Colonic mucosa (tissue), 4 donors: ENCODE measurements at places on chromosomes 1 and 21. TPM values are rescaled to one million over a fixed set of nuclear protein-coding genes. Genes with fewer than 3 reads are reported as not detected.

GRCh38 chr1:39277879-39278278, 73.4 kb downstream of the MACF1 start:
- DNase-seq = no peak
- H3K4me3 ChIP-seq = no peak overlapping the region
- H3K4me1 ChIP-seq = no peaks in the 10 kb centered on the region
- H3K27ac ChIP-seq = no peak overlapping the region
- no peaks in the 10 kb centered on the region for H3K36me3 ChIP-seq

DNA sequence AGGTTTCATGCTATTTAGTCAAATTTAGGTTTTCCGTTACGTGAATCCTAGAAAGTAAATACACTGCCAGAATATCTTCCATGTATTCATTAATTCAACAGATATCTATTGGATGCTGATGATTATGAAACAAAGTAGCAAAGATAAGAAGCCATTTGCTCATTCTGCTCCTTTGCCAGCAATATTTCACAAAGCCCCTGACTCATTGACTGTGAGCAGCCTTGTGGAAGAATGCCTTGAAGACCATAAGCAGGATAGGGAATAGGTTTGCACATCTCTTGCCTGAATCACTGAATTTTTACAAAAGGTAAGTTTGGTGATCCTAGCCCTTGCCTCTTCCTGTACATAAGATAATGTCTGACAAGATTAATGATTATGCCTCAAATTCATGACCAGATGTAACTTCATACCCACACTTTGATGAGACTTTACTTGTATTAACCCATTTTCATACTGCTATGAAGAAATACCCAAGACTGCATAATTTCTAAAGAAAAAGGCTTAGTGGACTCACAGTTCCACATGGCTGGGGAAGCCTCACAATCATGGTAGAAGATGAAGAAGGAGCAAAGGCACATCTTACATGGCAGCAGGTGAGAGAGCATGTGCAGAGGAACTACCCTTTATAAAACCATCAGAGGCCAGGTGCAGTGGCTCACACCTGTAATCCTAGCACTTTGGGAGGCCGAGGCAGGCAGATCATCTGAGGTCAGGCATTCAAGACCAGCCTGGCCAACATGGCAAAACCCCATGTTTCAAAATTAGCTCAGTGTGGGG, 1.6 kb upstream of the PIGK start:
- H3K27me3 ChIP-seq = no peaks in the 10 kb centered on the region
- H3K36me3 ChIP-seq = no peaks in the 10 kb centered on the region
- H3K27ac ChIP-seq = no peak overlapping the region
- H3K4me1 ChIP-seq = peaks cover 7% of the 10 kb centered on the region

DNA sequence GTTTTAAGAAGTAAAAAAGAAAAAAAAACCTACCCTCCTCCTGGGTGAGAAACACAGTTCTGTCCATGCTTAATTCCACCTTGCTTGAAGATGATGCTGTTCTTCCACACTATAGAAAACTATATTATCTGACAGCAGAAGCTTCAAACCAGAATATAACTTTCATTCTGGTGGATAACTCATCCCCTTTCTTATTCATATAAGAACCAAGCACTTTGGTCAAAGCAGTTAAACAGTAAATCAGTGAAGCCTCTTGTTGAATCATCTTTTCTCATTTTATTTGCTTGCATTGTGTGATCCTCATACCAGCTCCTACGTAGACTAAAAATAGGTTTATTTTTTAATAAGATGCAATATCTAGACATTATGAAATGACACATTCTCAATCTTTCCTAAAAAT, 36.7 kb upstream of the PRDX6 start:
- no peaks in the 10 kb centered on the region for H3K27me3 ChIP-seq
- H3K4me1 ChIP-seq = no peaks in the 10 kb centered on the region
- no peak for DNase-seq

GRCh38 chr21:45972716-45973474, 8.7 kb upstream of the COL6A1 start:
- peaks cover 21% of the 10 kb centered on the region for H3K4me1 ChIP-seq
- H3K4me3 ChIP-seq = peak overlapping the region; percentile 17
- no peaks in the 10 kb centered on the region for H3K36me3 ChIP-seq
- peaks cover 32% of the 10 kb centered on the region for H3K27me3 ChIP-seq

DNA sequence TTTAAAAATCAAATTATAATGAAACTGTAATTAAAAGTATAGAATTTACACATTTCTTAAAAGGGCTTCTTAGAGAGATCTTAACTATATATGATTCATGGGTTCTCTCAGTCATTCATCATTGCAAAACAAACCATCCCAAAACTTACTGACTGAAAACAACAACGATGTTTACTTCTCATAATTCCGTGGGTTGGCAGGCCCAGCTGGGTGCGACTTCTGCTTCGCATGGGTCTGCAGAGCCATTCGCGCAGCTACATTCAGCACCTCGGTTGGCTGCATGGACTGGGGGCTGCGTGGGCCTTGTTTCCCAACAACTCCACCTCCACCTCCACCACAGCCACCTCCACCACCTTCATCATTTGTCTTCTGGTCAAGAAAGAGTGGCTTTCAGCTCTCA, 4.0 kb downstream of the SLAMF8 start:
- H3K27me3 ChIP-seq = no peaks in the 10 kb centered on the region
- DNase-seq = no peak
- H3K4me1 ChIP-seq = no peaks in the 10 kb centered on the region
- no peak overlapping the region for H3K27ac ChIP-seq

GRCh38 chr1:48568501-48568900, 96.5 kb upstream of the SPATA6 start:
- H3K36me3 ChIP-seq = no peaks in the 10 kb centered on the region
- H3K27ac ChIP-seq = no peak overlapping the region
- no peaks in the 10 kb centered on the region for H3K27me3 ChIP-seq

- H3K27me3 ChIP-seq = no peaks in the 10 kb centered on the region
- no peak overlapping the region for H3K4me3 ChIP-seq
- no peak for DNase-seq
- H3K4me1 ChIP-seq = no peaks in the 10 kb centered on the region
- H3K36me3 ChIP-seq = no peaks in the 10 kb centered on the region
These were observed 673.6 kb upstream of the ADGRL2 start for GRCh38 chr1:81126989-81127581.

GRCh38 chr1:83994111-83994510, 4.8 kb downstream of the TTLL7 start:
- H3K36me3 ChIP-seq = no peaks in the 10 kb centered on the region
- no peaks in the 10 kb centered on the region for H3K4me1 ChIP-seq
- H3K27ac ChIP-seq = no peak overlapping the region
- H3K4me3 ChIP-seq = no peak overlapping the region
- DNase-seq = no peak

DNA sequence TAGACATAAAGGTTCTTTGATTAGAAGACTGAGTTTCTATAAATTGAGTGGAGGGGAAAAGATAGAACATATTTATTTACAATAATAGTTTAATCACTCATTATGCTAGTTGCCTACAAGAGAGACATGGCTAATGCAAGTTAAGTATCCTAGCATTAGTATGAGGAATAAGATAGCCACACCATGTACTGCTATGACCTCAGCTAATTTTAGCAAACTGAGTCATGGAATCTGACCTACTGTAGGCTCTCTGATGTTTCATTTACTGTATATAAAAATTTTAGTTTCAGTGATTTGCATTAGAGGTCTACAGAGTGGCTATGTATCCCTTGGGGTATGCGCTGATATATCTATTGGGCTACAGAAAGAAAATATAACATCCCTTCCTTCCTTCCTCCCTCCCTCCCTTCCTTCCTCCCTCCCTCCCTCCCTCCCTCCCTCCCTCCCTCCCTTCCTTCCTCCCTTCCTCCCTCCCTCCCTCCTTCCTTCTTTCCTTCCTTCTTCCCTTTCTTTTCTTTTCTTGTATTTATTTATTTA, 5.8 kb downstream of the AGL start:
- DNase-seq = no peak
- no peaks in the 10 kb centered on the region for H3K4me1 ChIP-seq
- no peaks in the 10 kb centered on the region for H3K36me3 ChIP-seq
- H3K27ac ChIP-seq = no peak overlapping the region
- H3K4me3 ChIP-seq = no peak overlapping the region

DNA sequence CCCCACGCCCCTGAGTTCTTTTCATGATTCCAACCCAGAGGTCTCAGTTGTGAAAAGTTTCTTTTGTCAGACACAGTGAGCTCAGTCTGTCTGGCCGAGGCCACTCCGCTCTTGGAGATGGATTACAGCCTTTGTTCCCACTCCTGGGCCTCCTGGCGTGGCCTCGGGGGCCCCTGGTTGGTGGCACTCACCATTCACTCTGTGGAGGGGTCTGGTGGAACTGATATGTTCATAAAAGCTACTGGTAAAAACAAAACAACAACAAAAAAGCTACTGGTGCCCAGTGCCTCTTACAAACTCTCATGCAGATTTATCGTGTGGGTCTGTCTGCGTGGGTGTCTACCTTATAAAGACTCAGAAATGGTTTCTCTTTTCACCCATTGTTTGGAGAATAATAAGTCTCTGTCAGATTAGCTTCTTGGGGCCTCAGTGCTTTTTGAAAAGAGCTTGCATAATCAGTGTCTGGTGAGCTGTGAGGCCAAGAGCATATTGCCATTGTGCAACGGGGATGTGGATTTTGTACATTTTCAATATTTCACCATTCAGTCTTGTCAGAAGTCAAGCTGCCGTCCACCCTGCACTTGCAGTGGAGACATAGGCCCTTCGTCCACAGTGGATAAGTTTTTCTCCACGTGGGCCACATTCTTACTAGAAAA, 86.7 kb downstream of the GALNT2 start:
- H3K27ac ChIP-seq = no peak overlapping the region
- H3K4me1 ChIP-seq = peaks cover 2% of the 10 kb centered on the region
- no peak for DNase-seq
- no peaks in the 10 kb centered on the region for H3K36me3 ChIP-seq

DNA sequence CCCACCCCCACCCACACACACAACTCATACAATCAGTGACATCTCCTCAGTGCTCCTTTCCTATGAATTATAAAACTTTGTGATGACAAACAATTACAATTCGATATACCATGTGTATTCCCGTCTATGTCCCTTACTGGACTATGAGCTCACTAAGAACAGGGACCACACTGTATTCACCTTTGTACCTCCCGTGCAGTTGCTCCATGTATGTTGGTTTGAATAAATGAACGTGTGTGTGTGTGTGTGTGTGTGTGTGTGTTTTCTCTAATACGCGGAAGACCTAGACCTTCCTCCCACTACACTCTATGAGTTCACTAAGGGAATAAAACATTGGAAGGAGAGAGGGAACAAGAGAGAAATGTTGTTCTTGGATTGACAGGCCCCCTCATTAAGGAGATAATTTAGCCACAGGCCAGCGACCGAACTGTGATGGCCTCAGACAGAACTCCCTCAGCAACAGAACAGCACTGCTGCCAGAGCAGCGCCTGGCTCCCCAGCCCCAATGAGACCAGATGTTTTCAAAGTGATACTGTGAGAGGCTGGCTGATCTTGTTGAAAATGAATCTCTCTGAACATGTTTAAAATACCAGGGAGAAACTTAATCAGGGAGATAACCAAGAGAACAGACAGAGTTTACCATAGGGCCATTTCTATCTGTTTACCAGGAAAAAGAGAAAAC, 21.7 kb downstream of the BCAR3 start:
- H3K27me3 ChIP-seq = no peaks in the 10 kb centered on the region
- DNase-seq = no peak
- no peak overlapping the region for H3K27ac ChIP-seq
- H3K4me3 ChIP-seq = no peak overlapping the region
- no peaks in the 10 kb centered on the region for H3K36me3 ChIP-seq

DNA sequence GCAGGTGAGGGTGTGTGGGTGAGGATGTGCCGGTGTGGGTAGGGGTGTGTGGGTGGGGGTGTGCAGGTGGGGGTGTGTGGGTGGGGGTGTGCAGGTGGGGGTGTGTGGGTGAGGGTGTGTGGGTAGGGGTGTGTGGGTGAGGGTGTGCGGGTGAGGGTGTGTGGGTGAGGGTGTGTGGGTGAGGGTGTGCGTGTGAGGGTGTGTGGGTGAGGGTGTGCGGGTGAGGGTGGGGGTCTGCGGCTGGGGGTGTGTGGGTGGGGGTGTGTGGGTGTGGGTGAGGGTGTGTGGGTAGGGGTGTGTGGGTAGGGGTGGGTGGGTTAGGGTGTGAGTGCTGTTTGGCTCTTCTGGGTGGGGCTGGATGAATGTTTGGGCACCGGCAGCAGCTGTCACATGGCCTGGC, 241.4 kb upstream of the POTED start:
- H3K4me1 ChIP-seq = no peaks in the 10 kb centered on the region
- H3K4me3 ChIP-seq = no peak overlapping the region
- no peak overlapping the region for H3K27ac ChIP-seq
- no peaks in the 10 kb centered on the region for H3K36me3 ChIP-seq
- H3K27me3 ChIP-seq = no peaks in the 10 kb centered on the region

DNA sequence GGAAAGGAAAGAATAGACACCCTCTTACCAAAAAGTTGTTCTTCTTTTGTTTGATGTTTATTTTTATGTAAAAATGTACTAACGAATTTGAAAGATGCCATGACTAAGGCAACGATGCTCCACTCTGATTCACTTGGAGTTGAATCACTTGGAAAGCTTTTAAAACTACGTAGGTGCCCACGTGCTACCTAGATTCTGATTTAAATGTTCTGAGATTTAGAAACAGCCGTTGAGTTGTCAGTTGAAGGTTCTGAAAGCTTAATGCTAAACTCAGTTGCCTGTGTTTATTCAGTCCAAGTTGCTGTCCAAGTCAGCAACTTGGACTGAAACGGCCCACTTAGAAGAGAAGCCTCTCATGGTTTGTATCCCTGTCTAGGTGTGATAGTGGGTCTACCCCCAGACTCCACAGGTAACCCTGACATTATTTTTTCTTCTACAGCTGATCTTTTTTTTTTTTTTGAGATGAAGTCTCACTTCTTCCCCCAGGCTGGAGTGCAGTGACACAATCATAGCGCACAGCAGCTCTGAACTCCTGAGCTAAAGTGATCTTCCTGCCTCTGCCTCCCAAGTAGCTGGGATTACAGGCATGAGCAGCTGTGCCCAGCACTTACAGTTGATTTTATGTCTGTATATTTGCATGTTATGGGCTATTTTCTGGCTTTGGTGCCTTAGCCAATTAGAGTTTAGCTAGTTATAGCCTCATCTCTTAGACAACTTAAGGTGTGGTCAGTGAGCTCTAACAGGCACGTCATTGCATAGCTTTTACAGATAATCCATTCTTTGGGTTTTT, 1.4 kb upstream of the VAMP4 start:
- no peaks in the 10 kb centered on the region for H3K36me3 ChIP-seq
- H3K4me1 ChIP-seq = peaks cover 10% of the 10 kb centered on the region
- peak overlapping the region; percentile 85 for H3K4me3 ChIP-seq
- H3K27me3 ChIP-seq = no peaks in the 10 kb centered on the region
- DNase-seq = peak; percentile 30

GRCh38 chr1:63124666-63125191, 197.6 kb upstream of the FOXD3 start:
- H3K36me3 ChIP-seq = no peaks in the 10 kb centered on the region
- no peaks in the 10 kb centered on the region for H3K27me3 ChIP-seq
- no peak for DNase-seq
- H3K4me3 ChIP-seq = no peak overlapping the region
- no peak overlapping the region for H3K27ac ChIP-seq

GRCh38 chr1:175865041-175865766, 121.8 kb upstream of the TNR start:
- no peak overlapping the region for H3K4me3 ChIP-seq
- no peak overlapping the region for H3K27ac ChIP-seq
- H3K36me3 ChIP-seq = no peaks in the 10 kb centered on the region
- no peak for DNase-seq
- H3K27me3 ChIP-seq = no peaks in the 10 kb centered on the region

Gene LCA5L
- total RNA-seq = 0.98 TPM

Gene RBBP4
- total RNA-seq = 171 TPM

Gene FCRL1
- 0.07 TPM for total RNA-seq

Gene NFYC
- 62.2 TPM for total RNA-seq

Gene AMPD1
- 0.50 TPM for total RNA-seq
